ENCODE measurements at places on chromosomes 12 and 14.
A peak's percentile ranks its signal among the peaks of the same experiment; 100 is the strongest.

DNA sequence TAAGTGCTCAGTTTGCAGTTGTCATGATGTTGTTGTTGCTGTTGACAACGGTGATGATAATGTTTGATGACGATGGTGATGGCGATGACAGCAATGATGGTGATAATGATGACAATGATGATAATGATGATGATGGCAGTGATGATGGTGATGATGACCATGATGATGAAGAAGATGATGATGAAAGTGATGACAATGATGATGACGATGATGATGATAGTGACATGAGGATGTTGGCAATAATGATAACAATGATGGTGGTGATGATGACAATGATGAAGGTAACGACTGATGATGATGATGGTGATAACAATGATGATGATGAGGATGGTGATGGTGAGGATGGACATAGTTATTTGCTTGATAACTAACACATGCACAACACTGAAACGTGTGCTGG lies 778.5 kb downstream of the VRK1 start:
- no peak for DNase-seq

DNA sequence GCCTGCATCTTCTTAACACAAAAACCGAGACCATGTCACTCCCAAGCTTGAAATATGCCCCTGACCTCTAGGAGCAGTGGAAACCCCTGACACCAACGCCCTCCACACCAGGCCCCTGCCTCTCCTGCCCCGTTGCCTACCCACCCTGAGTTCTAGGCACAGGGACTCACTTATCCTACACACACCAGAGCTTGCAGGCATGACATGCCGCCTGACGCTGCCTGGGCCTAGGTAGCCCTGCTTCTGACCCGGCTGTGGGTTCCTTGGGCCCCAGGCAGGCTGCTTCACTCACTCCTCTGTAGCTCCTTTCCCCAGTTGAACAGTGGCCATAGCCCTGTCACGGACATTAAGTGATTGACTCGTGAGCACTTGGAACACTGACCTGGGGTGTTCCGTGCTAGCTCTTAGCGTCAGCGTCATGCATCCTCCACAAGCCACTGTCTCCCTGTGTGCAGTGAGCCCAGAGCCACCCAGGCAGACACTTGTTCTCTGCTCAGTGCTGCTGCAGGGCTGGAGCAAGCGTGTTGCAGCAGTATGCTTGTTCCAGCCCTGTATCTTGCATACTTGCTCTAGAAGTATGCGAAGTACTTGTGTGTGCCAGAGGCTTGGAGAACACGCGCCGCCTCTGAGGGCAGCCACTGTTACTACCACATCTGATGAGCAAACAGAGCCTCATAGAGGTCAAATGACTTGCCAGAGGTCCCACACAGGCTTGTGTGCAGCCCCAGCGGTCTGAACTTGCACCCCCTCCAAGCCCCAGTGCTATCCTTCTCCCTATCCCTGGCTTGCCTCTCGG lies 15.6 kb downstream of the OTUB2 start:
- no peak for DNase-seq

DNA sequence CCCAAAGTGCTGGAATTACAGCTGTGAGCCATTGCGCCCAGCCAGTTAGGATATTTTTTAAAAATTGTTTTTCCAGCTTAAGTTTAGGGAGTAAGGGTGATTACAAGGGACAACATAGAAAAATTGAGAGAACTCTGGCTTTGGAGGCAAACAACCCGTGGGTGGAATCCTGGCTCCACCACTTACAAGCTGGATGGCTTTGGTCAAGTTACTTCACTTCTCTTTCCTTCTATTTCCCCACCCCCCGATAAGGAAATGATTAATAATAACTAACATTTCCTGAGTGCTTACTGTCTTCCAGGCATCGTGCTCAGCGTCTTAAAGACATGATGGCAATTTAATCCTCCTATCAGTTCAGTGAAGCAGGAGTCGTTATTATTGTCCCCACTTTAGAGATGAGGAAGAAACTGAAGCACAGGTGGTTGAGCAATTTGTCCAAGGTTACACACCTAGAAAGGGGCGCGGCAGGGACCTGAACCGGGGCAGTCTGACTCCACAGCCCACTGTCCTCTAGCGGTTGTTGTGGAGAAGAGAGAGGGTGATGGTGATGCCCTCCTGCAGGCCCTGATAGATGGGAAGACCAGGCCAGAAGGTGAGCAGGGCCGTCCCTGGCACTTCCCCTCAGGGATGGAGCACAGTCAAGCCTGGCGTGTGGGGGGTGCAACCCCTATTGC lies 16.7 kb upstream of the FAIM2 start:
- DNase-seq, result peak; percentile 10

GRCh38 chr12:88419794-88420193 lies 160.5 kb downstream of the KITLG start:
- DNase-seq, result peak; percentile 13

DNA sequence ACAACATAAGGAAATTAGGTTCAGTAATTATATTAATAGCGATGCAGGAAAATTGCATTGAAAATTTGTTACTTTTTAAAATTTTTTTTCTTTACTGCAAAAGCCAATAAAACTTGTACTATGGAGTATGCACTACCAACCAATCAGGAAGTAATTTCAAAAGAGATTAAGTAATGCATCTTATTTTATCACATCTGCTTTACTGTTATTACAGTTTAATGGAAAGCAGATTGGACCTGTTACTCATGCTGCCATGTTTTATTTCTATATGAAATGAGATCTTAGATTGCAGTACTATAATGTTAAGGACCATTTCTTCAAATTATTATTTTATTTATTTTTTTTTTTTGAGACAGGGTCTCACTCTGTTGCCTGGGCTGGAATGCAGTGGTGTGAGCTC lies 1.7 kb upstream of the STRN3 start:
- no peak for DNase-seq
